ENCODE measurements at places on chromosomes 12 and 14.

- DNase-seq: no peak
Observed at GRCh38 chr14:71062581-71063303, 155.5 kb downstream of the PCNX1 start.

DNA sequence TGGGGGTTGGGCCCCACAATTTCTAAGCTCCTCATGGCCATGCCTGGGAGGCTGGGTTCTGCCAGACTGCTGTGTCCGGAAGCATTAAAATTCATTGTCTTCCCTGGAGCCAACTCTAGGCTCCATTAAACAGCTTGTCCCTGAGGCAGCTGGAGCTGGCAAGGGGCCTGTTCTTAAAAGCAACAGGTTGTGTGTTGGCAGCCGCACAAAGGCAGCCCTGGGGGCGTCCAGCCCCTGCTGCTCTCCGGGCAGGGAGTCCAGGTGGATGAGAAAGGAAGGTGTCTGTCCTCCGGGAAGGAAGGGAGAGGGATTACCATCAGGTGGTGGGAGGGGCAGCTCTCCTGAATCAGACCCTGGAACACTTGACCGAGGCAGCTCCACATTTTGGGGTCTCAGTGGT is 98.9 kb downstream of the CHST11 start:
- no peak for DNase-seq

- no peak for DNase-seq
Observed at GRCh38 chr12:110245369-110245772, 35.7 kb upstream of the ATP2A2 start.

- DNase-seq: no peak
Observed at GRCh38 chr14:34081576-34082136, 130.8 kb upstream of the EGLN3 start.

GRCh38 chr12:57848208-57848607 is 1.7 kb upstream of the CTDSP2 start:
- DNase-seq: no peak

GRCh38 chr12:119842380-119842779 is 34.7 kb downstream of the CIT start:
- DNase-seq: no peak

- DNase-seq: no peak
Observed at GRCh38 chr12:75979181-75979580, 52.4 kb downstream of the PHLDA1 start.

DNA sequence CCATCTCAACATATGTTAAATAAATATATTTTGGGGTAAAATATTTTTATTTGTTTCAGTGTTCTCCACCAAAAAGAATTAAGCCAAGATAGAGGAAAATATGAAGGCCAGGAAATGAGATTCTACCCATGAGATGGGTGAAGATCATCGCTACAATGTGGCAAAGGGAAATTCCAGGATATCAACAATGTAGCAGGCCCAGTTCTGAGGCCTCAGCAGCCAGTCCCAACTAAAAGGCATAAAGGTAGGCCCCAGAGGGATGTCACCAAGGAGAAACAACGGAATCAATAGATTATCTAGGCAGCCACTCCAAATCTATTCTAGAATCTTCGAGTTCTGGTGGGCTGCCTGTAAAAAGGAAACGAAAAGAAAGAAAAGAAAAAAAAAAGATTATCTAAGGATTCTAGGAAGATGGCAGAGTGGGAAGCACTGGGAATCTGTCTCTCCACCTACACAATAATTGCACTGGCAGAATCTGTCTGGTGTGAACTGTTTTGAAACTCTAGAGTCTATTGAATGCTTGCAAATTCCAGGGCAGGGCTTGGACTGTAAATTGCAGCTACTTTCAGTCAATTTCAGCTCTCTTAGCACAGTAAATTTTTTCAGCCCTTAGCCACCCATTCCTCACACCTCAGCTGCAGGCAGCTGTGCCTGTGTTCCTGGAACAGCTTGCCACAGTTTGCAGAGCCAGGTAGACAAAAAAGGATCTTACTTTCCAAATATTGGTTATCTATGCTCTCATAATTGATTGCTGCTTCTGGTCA is 33.1 kb upstream of the MMP19 start:
- DNase-seq: no peak

DNA sequence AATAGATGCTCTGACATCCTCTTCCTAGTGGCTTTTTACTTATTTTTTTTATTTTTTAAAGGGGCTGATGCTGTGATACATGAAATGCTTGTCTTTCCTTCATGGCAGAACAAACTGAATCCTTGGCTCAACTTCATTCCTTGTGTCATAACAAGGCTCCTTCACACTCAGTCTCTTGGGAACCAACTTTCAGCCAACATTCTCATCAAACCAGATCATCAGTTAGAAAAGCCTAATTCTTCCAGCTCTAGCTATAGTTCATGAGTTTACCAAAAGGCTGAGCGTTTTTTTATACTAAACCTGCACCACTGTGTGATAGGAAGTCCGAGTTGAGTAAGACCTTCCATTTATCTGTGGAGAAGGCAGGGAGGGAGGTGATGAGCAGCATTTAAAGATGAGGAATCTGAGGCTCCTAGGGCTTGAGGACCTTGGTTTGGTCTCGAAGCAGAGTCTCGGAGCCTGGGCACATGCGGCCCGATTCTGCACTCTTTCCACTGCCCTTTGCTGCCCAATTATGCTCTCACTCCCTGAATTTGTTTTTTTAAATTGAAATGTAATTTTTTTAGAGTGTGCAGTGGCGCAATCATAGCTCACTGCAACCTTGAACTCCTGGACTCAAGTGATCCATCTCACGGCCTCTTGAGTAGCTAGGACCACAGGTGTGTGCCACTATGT is 8.2 kb downstream of the GPRC5D start:
- DNase-seq: peak; percentile 72

- DNase-seq: no peak
Observed at GRCh38 chr14:69873877-69874780, 5.1 kb upstream of the SMOC1 start.

GRCh38 chr14:33811721-33812120 is 139.2 kb downstream of the EGLN3 start:
- no peak for DNase-seq

- DNase-seq: no peak
Observed at GRCh38 chr12:24246934-24247333, 297.5 kb upstream of the SOX5 start.

DNA sequence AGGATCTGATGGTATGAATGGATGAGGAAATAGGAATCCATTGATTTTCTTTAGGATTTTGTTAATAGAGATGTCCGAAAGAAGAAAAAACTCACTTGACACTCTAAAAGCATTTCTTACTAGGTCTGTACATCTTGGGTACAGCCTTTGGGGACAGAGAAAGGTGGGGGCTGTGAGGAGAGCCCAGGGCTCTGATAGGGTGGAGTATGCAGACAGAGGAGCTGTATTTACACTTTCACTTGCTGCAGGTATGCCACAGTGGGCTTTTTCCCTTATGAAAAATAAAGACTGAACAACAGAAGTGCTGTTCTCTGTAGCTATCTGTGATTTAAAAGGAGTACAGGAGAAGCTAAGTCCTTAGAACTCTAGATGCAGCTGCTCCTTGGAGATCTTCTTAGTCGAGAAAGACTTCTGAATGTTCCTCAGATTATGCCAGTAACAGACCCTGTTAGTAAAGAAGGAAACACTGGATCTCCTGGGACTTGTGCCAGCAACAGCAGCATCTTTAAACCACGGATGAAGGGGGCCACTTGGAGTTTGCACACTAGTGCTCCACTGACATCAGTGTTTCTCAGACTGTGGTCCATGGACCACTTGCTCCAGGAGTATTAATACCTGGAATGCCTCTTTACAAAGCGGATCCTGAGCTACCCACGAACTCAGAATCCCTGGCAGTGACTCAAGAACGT is 19.4 kb upstream of the RTRAF start:
- no peak for DNase-seq

GRCh38 chr14:20580242-20580641 is 7.6 kb downstream of the RNASE11 start:
- DNase-seq: no peak

GRCh38 chr14:100304825-100305323 is 1.4 kb downstream of the SLC25A29 start:
- DNase-seq: no peak

DNA sequence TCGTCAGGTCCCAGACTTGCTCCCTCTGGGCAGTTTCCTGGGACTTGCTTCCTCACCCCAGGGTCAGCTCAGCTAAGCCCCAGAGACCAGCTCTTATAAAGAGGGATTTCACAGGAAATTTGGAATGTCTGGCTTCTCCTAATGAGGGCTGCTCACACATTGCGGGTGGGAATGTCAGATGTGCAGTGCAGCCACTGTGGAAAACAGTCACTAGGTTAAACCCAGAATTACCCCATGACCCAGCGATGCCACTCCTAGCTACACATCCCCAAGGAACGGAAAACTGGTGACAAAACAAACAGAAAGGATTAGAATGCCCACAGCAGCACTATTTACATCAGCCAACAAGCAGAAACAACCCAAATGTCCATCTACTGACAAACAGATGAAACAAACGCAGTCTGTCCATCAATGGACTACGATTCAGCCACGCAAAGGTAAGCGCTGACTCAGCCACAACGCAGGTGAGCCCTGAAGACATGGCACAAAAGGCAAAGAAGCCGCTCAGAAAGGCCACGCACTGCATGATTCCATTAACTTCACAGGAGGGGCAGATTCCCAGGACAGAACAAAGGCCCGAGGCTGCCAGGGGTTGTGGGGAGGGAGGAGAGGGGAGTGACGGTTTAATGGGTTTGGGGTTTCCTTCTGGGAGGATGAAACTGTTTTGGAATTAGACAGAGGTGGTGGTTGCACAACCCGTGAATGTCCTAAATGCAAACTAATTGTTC is 63.0 kb downstream of the NCOR2 start:
- DNase-seq: no peak

DNA sequence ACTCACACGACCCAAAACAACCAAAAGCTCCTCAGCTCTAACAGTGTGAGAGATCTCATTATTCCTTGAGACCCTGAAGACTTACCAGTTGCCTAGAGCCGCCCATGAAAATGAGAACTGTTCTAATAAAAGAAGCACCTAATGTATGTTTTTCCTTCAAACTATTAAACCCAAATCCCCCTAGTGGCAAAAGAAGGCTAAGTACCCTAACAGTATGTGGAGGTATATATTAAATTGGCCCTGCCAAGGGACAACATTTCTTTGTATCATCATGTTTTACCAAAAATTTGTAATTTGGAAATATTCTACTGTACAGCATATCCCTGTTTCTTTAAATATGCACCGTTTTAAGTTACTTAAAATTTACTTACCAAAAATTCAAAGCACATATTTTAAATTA is 38.0 kb upstream of the PPFIA2 start:
- DNase-seq: no peak

DNA sequence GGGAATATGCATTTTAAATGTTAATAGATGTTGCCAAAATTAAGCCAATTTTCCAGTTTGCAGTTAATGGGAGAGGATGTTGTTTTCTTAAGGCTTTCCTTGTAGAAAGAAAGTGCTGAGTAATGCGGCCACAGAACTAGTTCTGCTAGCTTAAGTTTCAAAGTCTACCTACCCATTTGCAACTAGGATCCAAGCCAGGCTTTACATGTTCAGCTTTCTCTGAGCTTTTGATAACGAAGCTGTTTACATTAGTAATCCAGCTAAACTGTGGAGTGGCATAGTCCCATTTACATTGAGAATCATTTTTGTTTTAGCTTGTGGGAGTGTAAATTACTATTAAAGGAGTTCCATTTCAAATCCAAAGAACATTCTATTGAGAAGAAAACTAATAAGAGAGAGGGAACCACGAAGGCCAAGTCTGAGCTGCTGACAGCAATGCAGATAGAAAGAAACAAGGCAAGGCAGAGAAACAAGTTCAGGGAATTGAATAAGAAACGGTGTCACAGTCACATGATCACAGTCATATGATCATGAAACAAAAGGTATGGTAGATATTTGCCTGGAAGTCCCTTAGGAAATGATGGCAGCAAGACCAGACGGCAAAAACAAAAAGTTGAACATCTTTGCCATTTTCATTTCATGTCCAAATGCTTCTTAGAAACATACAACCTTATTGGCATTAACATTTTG is 274.9 kb downstream of the PAWR start:
- no peak for DNase-seq

GRCh38 chr14:23442721-23443356 is 7.4 kb upstream of the MYH7 start:
- no peak for DNase-seq

DNA sequence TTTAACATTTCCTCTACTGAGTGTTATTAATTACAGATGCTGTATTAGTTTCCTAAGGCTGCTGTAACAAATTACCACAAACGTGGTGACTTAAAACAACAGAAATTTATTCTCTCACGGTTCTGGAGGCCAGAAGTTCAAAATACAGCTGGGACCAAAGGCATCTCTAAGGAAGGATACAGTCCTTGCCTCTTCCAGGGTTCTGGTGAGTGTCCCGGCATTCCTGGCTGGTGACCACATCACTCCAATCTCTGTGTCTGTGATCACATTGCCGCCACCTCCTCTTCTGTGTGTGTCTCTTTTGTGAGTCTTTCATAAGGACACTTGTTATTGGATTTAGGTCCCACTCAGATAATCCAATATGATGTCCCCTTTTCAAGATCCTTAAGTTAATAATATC is 85.1 kb upstream of the CCDC198 start:
- no peak for DNase-seq

DNA sequence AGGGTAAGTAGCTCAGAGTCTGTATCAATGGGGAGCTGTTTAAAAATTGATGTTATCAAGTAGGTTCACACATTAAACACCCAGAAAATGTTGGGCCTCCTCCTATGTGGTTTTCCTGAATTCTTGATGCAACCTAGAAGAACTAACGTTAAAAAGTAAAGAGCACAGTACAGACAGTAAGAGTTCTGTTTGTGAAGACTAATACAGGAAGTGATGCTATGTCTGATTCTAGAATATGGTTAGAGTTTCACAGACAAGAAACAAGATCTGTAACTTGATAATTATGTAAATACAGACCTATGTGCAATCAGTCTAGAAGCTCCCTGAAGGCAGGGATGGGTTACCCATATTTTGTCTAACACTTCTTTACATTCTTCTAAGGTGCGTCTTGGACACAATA is 214.9 kb upstream of the BTG1 start:
- DNase-seq: no peak

GRCh38 chr12:101779626-101780025 is 40.4 kb upstream of the SYCP3 start:
- DNase-seq: no peak

DNA sequence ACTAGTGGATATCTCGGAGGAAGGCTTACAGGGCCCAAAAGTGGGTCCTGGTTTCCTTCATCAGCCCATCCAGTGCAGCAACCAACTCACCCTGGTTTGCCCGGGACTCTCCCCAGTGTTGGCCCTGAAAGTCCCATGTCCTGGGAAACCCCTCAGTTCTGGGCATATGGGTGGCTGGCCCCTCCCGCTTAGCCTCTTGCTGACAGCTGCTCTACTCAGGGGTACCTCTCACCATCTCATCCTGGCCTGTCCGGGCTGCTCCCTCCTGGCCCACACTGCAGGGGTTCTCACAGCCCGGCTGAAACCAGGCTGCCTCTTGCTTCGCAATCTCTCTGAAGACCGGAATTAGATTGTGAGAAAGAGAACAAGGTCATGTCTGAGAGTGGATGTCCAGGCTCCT is 48.9 kb upstream of the SLC24A4 start:
- DNase-seq: no peak

- DNase-seq: no peak
Observed at GRCh38 chr12:13735734-13736133, 245.7 kb downstream of the GRIN2B start.

- DNase-seq: peak; percentile 30
Observed at GRCh38 chr12:3704512-3705353, 48.2 kb downstream of the CRACR2A start.

- no peak for DNase-seq
Observed at GRCh38 chr14:70845601-70846000, 36.3 kb upstream of the MAP3K9 start.

- no peak for DNase-seq
Observed at GRCh38 chr14:87629788-87630187, 363.2 kb downstream of the GALC start.

Data from muscle of arm (tissue), 14 donors.